Pulmonary artery endothelial cell (primary cell): ENCODE measurements at places on chromosomes 6 and 20. TPM values are rescaled to one million over a fixed set of nuclear protein-coding genes. Genes with fewer than 3 reads are reported as not detected.
A peak's percentile ranks its signal among the peaks of the same experiment; 100 is the strongest.

- DNase-seq: no peak
These were observed 163.2 kb upstream of the ZNF337 start for GRCh38 chr20:25859649-25860530.

ADAM33 gene
- total RNA-seq: 0.07 TPM in 1 of 2 replicates, not detected in the other

RNF39 gene
- total RNA-seq: not detected in 2 replicates

- no peak for DNase-seq
These were observed 5.1 kb upstream of the CALHM6 start for GRCh38 chr6:116456106-116456505.

MUC21 gene
- total RNA-seq: not detected in 2 replicates

DNA sequence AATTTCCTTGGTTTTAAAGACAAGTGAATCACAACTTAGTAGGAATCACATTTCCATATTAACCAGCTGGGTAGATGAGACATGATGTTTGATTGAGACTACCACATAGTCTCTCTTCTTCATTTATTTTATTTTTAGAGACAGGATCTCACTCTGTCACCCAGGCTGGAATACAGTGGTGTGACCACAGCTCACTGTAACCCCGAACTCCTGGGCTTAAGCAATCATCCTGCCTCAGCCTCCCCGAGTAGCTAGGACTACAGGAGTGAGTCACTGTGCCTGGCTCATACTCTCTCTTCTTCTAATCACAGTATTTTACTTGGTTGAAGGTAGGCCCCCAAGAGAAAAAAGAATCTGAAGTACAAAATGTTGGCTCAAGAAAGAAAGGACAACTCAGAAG lies 80.2 kb upstream of the ASF1A start:
- no peak for DNase-seq

HDGFL1 gene
- not detected in 2 replicates for total RNA-seq

DNA sequence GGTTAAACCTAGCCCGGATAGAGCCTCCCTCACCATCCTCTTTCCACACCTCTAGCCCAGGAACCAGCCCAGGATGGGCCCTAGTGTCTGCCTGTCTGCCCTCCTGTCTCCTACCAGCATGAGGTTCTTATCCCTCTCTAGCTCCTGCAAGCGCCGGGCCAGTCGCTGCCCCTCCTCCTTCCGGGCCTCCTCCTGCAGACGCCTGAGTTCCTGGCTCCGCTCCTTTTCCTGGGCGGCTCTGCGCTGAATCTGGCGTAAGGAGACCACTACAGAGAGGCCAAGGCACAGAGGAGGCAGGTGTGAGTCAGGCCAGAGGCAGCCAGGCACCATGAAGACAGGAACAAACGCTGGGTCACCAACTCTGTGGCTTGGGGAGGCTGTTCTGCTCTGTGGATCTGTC lies 4.3 kb upstream of the PSORS1C2 start:
- DNase-seq: no peak

LGSN gene
- not detected in 2 replicates for total RNA-seq

PSMF1 gene
- 32.4 and 39.9 TPM in 2 replicates for total RNA-seq

GRCh38 chr6:4125933-4126864 lies 9.2 kb downstream of the ECI2 start:
- DNase-seq: no peak

DNA sequence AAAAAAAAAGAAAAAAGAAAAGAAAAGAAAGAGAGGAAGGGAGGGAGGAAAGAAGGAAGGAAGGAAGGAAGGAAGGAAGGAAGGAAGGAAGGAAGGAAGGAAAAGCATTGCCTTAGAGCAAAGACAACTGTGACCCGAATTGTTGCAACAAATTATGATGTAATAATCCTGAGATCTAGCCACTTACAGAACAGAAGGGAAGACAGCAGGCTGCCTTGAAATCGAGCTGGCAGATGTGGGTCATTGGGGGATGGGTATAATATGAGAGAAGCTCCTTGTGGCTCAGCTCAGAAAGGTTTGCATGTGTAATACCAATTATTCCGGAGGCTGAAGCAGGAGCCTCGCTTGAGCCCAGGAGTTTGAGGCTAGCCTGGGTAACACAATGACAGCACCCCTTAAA lies 208.1 kb upstream of the PROKR2 start:
- no peak for DNase-seq

- peak; percentile 50 for DNase-seq
These were observed 12.4 kb upstream of the ZSCAN9 start for GRCh38 chr6:28212510-28213212.

DNA sequence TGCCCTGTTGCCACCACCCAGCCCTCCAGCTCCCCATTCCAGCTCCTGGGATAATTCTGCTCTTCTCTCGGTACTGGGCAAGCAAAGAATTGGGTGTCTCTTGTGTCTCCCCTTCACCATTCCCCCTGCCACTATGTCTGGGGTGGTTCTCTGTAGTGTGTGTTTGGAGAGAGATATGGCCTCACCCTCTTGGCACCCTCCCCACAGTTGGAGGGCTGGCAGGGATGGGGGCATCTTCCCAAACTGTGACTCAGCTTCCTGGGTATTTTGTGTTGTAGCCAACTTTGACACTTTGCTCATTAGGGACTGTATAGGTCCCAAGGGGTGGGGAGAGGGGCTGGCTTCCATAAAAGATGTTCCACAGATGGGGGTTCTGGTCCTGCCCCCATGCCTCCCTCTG lies 1.7 kb downstream of the TNXB start:
- DNase-seq: no peak

DNA sequence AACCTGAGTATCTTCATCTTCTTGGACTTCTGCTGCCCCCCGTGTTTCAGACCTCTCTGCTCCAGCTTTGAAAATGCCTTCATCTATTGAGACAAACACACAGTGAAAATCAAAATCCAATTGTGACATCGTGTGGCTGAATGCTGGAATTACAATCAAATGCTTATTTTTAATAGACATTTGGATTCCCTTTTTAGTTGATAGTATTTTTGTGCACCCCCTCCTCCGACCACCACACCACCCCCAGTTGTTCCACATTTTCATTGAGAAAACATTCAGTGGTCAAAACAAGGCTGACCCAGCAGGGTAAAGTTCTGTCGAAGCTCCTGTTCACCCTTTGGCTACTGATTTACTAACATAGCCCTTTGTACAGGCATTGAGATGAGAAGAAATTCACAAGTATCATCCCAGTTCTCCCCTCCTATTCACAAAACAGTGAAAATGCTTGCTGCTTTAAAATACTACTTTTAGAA lies 79.0 kb downstream of the NRSN1 start:
- peak; percentile 8 for DNase-seq

DNA sequence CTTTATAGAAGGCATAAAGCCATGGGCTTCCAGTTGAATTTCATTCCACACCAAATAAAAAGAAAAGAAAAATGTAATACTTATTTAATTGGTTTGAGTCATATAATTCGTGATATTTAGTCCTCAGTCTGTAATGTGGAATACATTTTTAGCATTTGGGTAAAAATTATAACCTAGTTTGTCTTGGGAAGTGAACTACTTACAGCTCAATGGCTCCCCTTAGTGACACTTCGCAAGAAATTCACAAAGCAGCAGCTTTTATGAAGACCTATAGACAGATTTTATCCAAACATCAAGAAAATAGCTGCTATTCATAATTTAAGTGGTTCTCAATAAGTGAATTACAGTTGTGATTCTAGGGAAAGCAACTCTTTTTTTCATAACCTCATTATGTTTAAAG lies 72.1 kb downstream of the RSPO3 start:
- DNase-seq: no peak

ME1 gene
- 12.7 and 16.1 TPM in 2 replicates for total RNA-seq

DNA sequence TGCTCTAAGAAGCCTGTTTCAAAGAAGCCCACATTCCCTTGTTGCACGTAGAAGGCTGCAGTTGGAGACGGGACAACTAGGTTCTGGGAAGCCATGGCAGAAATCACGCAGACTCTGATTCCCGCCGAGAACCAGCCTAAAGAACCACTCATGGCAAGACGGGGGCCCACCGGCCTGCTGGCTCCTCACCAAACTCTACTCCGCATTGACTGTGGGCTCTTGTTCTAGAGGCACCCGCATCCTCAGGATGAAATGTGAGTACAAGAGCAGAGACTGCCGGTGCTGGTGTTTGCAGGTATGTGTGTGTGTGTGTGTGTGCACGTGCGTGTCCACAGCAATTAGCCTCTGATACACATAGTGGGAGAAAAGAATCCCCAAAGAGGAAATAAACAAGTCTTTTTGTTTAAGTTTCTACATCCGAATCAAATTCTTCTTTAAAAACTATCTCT lies 42.3 kb upstream of the NR2E1 start:
- DNase-seq: no peak

TMEM217 gene
- 8.8 and 15.5 TPM in 2 replicates for total RNA-seq

GRCh38 chr6:150765067-150765764 lies 100.3 kb upstream of the MTHFD1L start:
- no peak for DNase-seq

- no peak for DNase-seq
These were observed 71.0 kb downstream of the JPH2 start for GRCh38 chr20:44115762-44116644.

DNA sequence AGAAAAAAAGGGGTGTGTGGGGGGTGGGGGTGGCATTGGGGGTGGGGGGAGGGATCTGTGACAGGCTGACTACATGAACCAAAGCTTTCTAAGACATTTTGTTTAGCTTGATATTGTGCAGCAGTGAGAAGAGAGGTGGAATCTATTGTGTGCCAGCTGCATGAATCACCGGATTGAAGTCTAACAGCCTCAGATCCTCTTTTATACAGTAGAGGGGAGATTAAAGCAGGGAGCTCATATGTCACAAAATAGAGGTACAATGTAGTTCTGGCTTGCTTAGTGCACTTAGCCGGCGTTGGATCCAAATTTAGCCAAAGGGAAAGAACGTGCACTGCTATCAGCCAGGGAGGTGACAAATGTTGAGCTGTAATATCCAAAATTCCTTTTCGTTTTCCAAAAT lies 404.2 kb upstream of the CITED2 start:
- DNase-seq: no peak

GRCh38 chr20:19431316-19431700 lies 218.9 kb downstream of the SLC24A3 start:
- no peak for DNase-seq

GRCh38 chr6:154308986-154309385 lies 47.6 kb downstream of the IPCEF1 start:
- no peak for DNase-seq

GRCh38 chr20:10928841-10929421 lies 255.1 kb upstream of the JAG1 start:
- DNase-seq: no peak

GRCh38 chr6:85754894-85755293 lies 112.2 kb upstream of the SYNCRIP start:
- no peak for DNase-seq

RAB23 gene
- total RNA-seq: 16.5 and 16.8 TPM in 2 replicates

GABRR1 gene
- total RNA-seq: not detected in 2 replicates

PLA2G7 gene
- not detected in 2 replicates for total RNA-seq

GRCh38 chr20:23159256-23159946 lies 73.3 kb upstream of the CD93 start:
- DNase-seq: no peak

AVP gene
- not detected in 2 replicates for total RNA-seq

DNA sequence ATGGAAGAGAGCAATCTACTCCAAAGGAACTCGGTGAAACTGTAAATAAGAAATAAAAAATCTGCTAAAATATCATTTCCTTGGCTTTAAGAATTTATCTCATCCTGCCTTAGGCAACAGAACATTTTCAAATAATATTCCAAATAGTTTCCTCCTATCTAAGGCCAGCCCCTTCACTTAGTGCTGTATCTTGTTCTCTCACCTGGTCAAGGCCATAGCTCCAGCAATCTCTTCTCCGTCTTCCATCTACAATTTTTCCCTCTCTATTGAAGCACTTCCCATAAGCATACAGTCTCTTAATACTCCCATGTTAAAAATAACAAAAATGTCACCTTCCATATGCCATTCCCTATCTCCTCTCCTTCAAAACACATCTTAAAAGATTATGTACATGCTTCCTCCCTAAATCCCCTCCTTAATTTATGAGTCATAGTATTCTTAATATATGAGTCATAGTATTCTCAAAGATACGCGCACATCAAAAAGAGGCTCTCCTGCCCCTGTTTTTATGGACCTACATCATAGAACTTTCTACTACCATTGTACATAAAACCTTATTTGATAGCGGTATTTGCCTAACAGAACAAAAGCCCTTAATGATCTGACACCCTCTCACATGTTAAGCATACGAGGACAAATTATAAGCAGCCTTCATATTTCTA lies 146.9 kb downstream of the PDE10A start:
- DNase-seq: no peak

HCRTR2 gene
- total RNA-seq: not detected in 2 replicates

- DNase-seq: no peak
These were observed 90.4 kb upstream of the ISM1 start for GRCh38 chr20:13130707-13131103.

DNA sequence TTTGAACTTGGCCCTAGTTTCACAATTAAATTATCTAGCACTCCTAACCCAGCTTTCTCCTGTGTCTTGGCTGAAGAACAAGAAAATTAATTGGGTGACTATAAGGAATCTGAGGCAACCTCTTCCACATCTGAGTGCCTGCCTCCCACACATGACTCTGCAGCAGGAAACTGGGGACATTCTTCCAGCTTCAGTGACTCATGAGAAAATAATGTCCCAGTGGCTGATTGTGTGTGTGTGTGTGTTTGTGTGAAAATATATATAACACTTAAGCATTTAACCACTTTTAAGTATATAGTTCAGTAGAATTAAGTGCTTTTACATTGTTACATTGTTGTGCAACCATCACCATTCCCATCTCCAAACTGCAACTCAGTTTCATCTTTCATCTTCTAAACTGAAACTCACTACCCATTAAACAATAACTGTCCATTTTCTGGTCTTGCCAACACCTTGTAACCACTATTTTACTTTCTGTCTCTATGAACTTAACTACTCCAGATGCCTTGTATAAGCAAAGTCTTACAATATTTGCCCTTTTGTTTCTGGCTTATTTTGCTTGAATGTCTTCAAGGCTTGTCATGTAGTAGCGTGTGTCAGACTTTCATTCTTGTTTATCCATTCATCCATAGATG lies 8.7 kb downstream of the TRIM38 start:
- peak; percentile 76 for DNase-seq

DNA sequence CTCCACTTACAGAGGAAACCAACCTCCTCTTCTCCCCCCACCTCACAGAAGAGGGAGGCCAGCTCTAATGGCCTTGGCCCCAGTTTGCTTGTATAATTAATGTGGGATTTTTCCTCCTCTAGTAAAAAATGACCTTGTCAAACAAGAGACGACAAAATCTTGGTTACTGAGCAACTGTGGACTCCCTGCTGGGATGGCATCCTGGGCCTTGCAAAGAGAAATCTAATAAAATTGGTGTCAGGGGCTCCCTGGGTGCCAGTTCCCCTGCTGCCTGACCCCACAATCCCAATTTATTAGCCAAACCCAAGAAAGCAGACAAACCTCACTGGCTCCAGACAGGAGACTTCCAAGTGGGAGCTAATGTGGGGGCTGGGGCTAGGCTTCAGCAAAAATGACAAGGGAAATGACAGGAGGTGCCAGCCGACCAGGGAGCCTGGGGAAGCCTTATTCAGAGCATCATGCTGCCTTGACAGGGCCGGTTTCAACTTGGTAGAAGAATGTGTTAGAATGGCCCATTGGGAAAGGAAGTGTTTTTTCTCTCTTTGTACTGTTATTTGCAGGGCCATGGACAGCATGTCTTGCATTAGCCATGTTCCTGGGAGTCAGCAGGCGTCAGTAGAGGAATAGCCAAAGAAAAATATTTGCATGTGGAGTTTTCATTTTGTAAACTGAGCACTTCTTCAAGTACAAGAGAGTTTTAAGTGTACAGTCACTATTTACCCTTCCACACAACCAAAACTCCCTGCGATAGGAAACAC lies 816.9 kb downstream of the DHX35 start:
- no peak for DNase-seq

- no peak for DNase-seq
These were observed 1.4 kb upstream of the KHDC1 start for GRCh38 chr6:73264446-73264845.

GRCh38 chr6:12476484-12476883 lies 186.3 kb downstream of the EDN1 start:
- DNase-seq: no peak

GRCh38 chr20:32040142-32040953 lies 11.7 kb upstream of the HCK start:
- DNase-seq: no peak
